Mammary microvascular endothelial cell (primary cell): ENCODE measurements at places on chromosomes 6 and 20. TPM values are rescaled to one million over a fixed set of nuclear protein-coding genes. Genes with fewer than 3 reads are reported as not detected.

Gene TCF19
- 49.8 and 50.2 TPM in 2 replicates for total RNA-seq

Gene BPI
- total RNA-seq = not detected in 2 replicates

Gene ALDH8A1
- 0.40 TPM in 1 of 2 replicates, not detected in the other for total RNA-seq

Gene MICB
- 19.6 and 21.7 TPM in 2 replicates for total RNA-seq

Gene HCK
- not detected in 2 replicates for total RNA-seq

Gene HEY2
- total RNA-seq = 0.40 and 0.84 TPM in 2 replicates

Gene RIN2
- 57.9 and 75.0 TPM in 2 replicates for total RNA-seq

Gene HLA-DMA
- total RNA-seq = 2.3 and 4.9 TPM in 2 replicates

Gene RAET1E
- total RNA-seq = 0.80 and 0.94 TPM in 2 replicates

Gene DEFB110
- total RNA-seq = not detected in 2 replicates

Gene FAXC
- total RNA-seq = 0.20 and 2.5 TPM in 2 replicates

Gene RHAG
- not detected in 2 replicates for total RNA-seq

Gene PARD6B
- under 0.01 and 0.13 TPM in 2 replicates for total RNA-seq

Gene GCM1
- under 0.01 TPM in 1 of 2 replicates, not detected in the other for total RNA-seq

Gene NOP56
- total RNA-seq = 125 and 140 TPM in 2 replicates

Gene TNNC2
- not detected in 2 replicates for total RNA-seq

Gene SIRPD
- total RNA-seq = not detected in 2 replicates

Gene ABHD16B
- not detected in 2 replicates for total RNA-seq

Gene SPDEF
- total RNA-seq = not detected in 2 replicates

Gene CYP24A1
- total RNA-seq = not detected in 2 replicates

Gene HLA-DQB1
- 0.10 TPM in 1 of 2 replicates, not detected in the other for total RNA-seq

Gene KCNQ5
- not detected in 2 replicates for total RNA-seq

Gene SRMS
- total RNA-seq = not detected in 2 replicates

Gene SAPCD1
- 0.67 and 1.7 TPM in 2 replicates for total RNA-seq

Gene RCAN2
- total RNA-seq = 0.80 and 1.3 TPM in 2 replicates

Gene SMPDL3A
- 4.2 and 6.4 TPM in 2 replicates for total RNA-seq

Gene PI3
- not detected in 2 replicates for total RNA-seq

Gene TENT5A
- total RNA-seq = 6.5 and 8.0 TPM in 2 replicates

Gene MAP3K5
- 10.1 and 12.0 TPM in 2 replicates for total RNA-seq

Gene DXO
- total RNA-seq = 18.7 and 22.7 TPM in 2 replicates

Gene FERMT1
- total RNA-seq = 3.9 and 4.0 TPM in 2 replicates

Gene EFCAB8
- total RNA-seq = not detected in 2 replicates

Gene IMPG1
- total RNA-seq = not detected in 2 replicates

Gene PRKN
- 0.13 and 0.34 TPM in 2 replicates for total RNA-seq

Gene OR2H2
- total RNA-seq = not detected in 2 replicates

Gene CST5
- total RNA-seq = not detected in 2 replicates

Gene SYNDIG1
- total RNA-seq = not detected in 2 replicates

Gene TP53TG5
- total RNA-seq = not detected in 2 replicates

Gene VARS2
- 19.5 and 23.0 TPM in 2 replicates for total RNA-seq

Gene NHSL1
- total RNA-seq = 35.1 and 38.9 TPM in 2 replicates

Gene TAF11
- 32.0 and 34.0 TPM in 2 replicates for total RNA-seq
